ENCODE measurements at places on chromosomes 5 and 9.

DNA sequence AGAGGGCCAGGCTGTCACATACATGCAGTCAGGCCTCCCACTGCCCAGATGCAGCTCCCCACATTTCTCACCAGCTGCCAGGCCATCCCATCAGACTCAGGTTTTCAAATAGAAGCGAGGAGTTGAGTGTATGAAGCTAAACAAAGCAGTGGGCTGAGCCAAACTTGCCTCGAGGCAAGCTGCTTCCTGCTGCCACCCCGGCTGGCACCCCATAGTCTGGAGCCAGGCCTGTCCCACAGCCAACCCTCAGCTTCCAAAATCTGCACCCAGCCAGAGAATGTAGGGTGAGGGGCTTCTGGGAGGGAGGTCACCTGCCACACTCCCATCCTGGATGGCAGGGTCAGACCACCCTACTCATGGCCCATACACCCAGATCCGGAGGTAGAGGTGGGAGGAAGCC lies 22.3 kb upstream of the ALDH1B1 start:
- DNase-seq = no peak

DNA sequence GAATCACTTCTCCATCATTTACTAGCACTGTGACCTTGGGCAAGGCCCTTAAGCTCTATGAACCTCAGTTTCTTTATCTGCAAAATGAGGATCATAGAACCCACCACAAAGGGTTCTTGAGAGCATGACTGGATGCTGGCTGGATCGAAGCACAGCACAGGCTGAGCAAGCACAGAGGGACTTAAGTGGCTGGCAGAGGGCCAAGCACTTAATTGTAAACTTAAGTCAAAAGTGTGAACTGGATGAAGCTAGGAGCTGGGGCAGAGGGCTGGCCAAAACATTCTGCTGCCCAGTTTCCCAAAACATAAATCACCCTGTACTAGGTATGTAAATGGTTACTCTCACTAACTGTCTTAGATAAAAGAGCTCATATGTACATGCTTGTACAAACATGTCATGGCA lies 112.3 kb upstream of the WWC1 start:
- DNase-seq = no peak

DNA sequence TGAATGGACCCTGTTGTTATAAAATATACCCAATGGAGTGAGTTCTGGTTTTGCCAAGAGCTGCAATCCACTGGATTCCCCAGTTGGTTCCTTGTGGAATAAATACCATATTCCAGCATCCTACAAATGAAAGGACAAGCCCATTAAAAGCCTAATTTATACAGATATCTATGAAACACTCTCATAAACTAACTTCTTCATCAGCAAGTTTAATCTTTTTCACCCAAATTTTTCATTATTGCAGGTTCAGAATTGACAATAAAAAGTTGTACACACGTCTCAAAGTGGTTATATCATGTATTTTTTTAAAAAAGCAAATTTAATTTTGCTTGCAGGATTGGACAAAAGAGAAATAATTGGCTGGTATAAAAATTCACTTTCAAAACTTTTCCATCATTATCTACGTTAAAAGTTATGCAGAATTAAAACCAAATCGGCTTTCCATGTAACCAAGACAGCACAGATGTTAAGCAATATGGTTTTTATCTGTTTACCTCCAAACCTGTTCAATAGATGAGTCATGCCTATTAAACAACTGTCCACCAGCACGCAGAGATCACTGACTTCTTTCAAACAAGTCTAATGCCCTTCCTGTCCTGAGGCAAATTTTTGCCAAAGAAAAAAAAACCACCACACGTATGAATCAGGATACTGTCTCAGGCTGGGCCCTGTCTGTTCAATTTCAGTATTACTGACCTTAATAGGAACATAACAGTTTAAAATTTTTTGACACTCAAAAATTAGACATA lies 42.5 kb downstream of the CEMIP2 start:
- DNase-seq = no peak

DNA sequence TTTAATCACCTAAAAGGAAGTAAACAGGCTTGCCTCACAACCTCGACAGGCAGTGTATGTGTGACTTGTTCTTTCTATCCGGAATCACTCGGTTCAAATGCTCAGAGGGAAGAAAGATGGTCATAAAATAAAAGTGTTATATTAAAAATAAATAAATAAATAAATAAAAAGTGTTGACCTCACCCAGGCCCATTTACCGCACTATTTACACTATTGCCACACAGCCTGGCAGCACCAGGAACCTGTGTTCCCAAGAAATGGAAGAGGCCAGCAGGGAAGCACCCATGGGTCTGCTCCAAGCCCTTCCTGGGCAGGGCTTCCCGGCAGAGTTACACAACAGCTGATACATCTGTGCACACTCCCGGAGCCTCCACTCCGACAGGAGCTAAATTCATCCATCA lies 127.9 kb downstream of the EFNA5 start:
- no peak for DNase-seq

DNA sequence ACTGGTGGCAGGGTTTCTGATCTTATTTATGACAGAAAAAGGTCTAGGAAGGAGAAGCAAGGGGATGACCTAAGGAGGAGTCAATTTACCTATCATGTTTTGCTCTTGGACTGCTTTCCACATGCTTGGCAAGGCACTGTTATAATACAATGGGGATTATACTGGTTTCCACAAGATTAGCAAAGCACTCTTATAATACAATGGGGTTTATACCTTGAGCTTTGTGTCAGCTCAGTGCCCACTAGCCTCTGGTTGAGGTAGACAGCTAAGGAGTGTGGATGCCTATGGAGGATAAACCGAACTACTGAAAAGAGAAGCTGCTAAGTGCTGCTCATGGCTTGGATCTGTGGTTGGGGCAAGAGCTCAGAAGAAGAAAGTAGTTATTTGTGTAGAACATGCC lies 68.7 kb downstream of the MRPS27 start:
- DNase-seq = peak; percentile 61

DNA sequence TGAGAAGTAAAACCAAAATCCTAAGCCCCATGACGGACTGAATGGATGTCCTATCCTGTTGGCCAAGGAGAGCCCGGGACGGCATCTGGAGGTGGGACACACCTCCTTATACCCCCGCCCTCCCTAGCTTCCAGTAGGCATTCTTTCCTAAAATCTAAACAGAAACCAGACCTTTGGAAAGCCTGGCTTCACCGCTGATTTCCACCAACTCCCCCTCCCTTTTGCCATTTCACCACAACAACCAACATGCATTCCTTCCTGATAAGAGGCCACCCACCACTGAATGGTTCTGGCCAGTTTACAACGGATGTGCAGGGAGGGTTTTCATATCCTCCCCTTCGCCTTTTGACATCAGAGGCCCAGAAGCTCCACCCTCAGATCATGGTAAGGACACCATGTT lies 9.2 kb upstream of the RARS1 start:
- no peak for DNase-seq

GRCh38 chr9:135600296-135600817 lies 38.8 kb downstream of the PAEP start:
- no peak for DNase-seq

DNA sequence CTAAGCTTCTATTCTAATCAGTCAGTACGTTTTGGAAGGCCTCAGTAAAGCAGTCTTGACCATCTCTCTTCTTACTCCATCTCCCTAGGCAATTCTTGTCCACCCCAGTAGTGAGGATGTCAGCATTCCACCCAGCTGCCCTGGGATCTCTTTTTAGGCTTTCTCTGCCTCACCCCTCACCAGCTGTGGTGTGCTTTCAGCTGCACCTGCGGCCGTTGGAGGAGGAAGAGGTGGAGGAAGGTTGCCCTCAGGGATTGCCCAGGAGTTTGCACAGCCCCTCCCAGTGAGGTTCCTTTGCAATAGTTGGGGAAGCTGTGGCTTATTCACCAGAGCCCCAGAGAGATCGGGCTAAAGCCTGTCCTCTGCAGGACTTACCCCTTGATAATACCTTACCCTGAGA lies 615.8 kb downstream of the BNC2 start:
- DNase-seq = no peak

DNA sequence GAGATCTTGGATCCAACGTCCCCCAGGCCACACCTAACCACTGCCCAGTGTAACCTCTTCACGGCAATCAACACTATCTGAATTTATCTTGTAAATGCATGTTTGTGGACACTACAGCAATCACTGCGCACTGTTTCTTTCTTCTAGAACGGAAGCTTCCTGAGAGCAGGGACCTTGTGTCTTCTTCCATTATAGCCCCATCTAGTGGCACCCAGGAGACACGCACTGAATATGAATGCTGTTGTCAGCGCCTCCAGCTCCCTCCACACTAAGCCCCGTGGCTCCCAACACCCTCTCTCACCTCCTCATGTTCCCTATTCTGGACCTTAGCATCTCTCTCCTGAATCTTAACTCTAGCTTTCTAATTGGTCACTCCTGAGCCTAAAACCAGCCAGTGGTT lies 72.7 kb downstream of the SMIM23 start:
- no peak for DNase-seq

DNA sequence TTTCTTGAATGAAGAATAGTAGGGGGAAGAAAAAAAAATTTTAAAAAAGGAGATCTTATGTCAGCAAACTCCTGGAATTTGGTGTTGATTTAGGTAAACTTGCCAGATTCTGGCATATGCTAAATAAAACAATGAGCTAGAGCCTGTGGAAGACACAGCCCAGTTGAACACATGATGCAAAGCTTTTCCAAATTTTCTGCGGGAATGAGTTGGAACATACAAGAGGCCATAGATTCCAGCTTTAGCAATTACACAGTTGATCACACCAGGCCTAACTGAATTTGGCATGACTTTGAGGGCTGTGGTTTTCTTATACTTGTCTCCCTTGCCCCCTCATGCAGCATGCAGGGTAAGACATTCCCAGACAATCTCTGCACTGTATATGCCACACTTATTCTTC lies 297.0 kb downstream of the SH3GL2 start:
- DNase-seq = no peak

- DNase-seq = no peak
Observed at GRCh38 chr5:111345731-111346130, 121.5 kb downstream of the CAMK4 start.
